ENCODE measurements at places on chromosomes 4 and X.

GRCh38 chrX:13703135-13703534 is 14.2 kb downstream of the RAB9A start:
- no peak for DNase-seq

- no peak for DNase-seq
Measured at GRCh38 chr4:25951390-25951952, 37.5 kb downstream of the SMIM20 start.

- DNase-seq, result no peak
Measured at GRCh38 chr4:62193761-62194160, 993.6 kb downstream of the ADGRL3 start.

DNA sequence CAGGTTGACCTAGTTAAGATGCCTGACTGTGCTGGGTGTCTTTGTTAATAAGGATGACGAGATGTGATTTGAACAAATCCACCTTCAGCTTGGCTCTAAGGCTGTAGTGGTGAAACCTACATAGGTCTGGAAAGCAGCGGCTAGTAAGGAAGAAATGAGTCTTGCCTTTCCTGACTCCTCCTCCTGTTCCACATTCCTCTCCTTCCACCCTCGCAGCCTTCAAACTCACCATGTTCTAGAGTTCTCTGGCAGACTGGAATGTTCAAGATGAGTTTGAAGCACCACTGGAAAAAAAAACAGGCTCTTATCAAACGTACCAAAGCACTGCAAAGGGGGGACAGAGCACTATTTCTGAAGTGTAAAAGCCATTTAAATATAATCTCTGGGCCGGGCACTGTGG is 395.4 kb downstream of the BMPR1B start:
- no peak for DNase-seq

DNA sequence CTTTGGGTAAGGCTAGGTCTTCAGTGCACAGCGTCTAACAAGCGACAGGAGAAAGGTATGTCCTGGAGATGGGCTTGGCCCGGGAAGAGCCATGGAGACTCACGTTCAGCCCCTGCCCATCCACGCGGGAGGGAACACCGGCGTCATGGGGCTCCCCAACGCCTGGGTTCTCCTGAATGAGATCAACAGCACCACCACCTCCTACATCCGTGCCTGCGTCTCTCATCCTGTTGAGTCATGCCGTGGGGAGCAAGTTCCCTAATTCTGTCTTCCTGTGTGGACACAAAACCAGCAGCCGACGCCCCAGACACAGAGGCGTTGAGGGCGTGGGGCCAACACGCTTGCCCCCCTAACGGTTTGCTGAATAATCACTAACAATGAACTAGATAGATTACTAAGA is 20.1 kb upstream of the IL3RA start:
- peak; percentile 31 for DNase-seq

DNA sequence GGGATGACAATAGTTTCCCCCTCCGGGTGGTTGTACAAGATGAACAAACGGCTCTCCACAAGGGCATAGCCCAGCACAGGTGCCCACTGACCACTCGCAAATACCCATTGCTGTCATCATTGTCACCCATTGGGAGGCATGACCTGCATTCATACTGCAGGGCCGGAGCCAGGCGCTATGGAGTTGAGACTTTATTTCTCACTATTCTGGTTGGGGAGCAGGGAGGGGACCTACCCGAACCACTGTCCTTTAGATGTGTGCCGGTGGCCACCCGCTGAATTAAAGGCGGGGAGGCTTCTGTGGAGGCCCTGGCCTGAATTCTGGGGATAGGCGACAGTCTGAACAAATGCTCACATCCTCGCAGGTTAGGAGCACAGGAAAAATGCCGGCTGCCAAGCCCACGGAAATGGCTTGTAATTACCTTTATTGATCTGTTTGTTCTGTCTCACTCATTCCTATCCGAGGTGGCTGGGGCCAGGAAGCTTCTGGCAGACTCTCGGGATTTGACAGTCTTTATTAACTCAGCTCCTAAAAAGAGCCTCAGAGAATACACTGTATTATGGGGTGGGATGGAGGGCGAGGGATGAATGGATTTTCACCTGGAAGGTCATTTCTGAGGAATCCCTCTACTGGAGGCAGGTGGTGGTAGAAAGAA is 125.1 kb upstream of the PSAPL1 start:
- no peak for DNase-seq

GRCh38 chr4:180448306-180448705 is 1794.9 kb upstream of the TENM3 start:
- DNase-seq, result no peak

GRCh38 chr4:10226756-10227155 is 110.2 kb upstream of the WDR1 start:
- no peak for DNase-seq

GRCh38 chr4:100913685-100914084 is 395.9 kb upstream of the EMCN start:
- DNase-seq, result no peak

GRCh38 chrX:154136627-154137161 is 7.3 kb upstream of the OPN1LW start:
- DNase-seq, result peak; percentile 77

GRCh38 chr4:156568041-156568440 is 403.6 kb downstream of the PDGFC start:
- DNase-seq, result no peak

DNA sequence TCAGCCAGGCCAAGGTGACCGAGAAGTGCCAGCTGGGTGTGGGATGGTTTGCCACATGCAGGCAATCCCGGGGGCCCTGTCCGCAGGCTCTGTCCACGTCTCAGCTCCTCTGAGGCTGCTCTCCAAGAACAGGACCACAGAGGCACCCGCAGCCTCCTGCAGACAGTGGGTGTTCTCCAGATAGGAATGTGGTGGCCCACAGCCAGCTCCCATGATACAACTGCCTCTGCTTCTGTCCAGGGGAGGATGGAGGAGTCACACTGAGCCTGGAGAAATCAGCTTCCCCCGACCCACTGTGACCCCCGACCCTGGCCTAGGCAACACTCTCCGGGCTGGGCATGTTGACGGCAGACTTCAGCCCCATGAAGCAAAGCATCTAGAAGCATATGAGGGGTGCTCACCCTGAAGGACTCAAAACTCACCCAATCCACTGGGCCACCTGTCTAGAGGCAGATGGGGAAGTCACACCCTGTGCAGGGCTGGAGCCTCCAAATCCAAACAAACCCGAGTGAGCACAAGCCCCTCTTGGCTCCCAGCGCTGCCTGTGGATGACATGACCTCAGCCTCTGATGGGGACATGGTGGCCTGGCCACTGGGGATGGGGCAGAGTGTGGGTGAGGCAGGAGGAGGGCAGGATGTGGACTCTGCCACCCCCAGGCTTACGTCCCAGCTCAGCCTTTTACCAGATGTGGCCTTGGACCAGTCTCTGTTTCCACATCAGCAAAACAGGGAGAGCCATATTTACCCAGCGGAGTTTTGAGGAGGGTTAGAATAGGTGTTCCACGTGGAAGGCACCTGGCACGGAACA is 102.3 kb downstream of the PSAPL1 start:
- no peak for DNase-seq

DNA sequence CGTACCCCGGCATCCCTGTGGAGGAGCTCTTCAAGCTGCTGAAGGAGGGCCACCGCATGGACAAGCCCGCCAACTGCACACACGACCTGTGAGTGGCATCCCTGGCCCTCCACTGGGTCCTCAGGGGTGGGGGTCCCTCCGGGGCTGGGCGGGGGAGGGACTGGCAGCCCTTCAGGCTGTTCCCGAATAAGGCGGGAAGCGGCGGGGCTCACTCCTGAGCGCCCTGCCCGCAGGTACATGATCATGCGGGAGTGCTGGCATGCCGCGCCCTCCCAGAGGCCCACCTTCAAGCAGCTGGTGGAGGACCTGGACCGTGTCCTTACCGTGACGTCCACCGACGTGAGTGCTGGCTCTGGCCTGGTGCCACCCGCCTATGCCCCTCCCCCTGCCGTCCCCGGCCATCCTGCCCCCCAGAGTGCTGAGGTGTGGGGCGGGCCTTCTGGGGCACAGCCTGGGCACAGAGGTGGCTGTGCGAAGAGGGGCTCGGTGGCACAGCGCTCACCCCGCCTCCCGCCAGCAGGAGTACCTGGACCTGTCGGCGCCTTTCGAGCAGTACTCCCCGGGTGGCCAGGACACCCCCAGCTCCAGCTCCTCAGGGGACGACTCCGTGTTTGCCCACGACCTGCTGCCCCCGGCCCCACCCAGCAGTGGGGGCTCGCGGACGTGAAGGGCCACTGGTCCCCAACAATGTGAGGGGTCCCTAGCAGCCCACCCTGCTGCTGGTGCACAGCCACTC is 13.7 kb downstream of the FGFR3 start:
- DNase-seq, result no peak

DNA sequence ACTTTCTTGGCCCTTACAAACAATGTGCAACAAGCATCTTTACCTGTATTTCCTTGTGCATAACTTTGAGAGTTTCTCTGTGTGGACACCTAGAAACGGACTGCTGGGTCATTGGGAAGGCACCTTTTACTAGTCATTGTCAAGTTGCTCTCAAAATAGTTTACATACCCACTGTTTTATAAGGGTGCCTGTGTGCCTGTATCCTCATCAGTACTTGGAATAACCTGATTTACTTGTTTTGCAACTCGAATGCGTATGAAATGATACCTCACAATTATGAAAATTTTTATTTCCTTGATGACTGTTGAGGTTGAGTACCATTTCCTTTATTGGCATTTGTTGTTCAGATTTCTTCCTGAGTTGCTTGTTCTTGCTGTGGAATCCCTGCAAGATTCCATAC is 150.8 kb downstream of the STIM2 start:
- DNase-seq, result no peak

DNA sequence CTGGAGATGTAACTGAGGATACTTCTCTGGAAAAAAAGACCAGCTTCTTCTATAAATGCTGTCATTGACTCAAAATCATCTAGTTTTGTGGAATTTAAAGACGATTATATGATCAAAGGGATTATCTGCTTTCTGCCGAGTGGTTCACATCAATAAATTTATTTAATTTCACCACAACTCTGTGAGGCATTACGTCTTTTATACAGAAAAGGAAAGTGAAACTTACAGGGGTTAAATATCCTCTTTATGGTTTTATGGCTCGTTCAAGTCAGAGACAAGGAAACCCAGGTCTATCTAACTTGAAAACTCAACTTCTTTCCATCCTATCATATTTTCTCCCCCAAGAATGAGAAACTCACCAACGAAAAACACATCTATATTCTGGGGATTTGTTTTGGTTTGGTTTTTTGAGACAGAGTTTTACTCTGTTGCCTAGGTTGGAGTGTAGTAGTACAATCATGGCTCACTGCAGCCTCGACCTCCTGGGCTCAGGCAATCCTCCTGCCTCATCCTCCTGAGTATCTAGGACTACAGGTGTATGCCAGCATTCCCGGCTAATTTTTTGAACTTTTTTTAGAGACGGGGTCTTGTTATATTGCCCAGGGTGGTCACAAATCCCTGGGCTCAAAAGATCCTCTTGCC is 377.9 kb upstream of the EMCN start:
- no peak for DNase-seq

- DNase-seq, result no peak
Measured at GRCh38 chr4:5249727-5250126, 198.4 kb downstream of the STK32B start.

GRCh38 chr4:99847362-99847976 is 30.8 kb downstream of the DAPP1 start:
- DNase-seq, result no peak

DNA sequence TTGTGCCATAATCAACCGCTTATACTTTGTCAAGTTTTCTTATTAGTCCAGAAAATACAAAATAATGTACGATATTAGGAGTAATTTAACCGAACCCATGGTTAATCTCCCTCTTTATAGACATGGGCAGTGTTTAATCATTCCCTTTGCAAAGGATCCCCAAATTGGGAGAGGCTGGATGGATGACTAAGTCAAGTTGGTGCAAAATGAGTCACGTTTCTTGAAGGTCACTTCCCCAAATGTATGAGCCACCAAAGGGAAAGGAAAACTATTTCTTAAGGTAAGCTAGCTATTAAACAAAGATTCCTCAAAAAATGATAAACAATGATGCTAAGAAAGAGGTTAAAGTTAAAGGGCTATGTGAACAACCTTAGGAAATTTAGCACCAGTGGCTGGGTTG is 17.5 kb downstream of the MAML3 start:
- no peak for DNase-seq

DNA sequence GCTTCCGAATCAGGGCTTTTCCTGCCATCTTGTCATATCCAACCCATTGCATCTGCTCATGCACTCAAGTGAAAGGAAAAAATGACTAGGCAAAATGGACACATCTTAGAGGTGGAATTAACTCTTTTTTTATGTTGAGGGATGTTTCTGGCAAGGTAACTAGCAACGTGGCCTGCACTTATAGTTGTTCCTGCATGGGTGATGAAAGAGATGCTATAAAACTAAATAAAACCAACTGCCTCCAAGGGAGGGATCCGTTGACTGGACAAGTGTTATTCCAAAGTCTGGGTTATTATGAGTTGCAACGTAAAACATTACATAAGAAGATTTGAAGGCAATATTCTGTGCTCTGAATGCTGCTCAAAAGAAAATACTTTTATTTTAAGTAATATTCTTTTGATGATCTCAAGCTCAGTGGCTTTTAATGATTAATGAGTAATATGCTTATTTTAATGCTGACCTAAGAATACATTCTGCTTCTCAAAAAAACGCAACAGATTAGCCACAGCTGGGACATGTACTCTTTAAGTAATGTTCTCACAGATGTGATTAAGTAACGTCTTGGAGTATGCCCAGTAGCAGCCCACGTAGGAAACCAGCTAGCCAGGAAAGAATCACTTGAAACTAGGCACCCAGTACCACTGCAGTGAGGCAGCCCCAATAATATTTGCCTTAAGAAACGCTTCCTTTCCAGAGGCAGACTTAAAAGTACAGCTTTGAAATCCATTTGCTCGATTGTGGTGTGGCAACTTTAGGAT is 27.4 kb downstream of the KLF3 start:
- DNase-seq, result no peak

DNA sequence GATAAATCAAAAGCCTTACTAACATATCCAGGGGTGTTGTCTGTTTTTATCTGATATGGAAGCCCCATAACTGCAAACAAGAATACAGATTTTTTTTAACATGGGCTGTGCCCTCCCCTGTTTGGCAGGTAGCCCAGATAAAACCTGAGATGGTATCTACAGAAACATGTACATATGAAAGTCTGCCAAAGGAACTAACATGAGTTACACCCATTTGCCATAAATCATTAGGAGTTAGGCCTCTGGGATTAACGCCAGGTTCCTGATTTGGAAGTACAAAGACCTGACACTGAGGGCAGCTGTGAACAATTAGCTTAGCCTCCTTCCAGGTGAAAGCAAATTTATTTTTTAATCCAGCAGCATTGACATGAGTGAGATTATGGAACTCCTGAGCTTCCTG is 264.3 kb downstream of the TECRL start:
- no peak for DNase-seq

- peak; percentile 6 for DNase-seq
Measured at GRCh38 chr4:1408418-1408817, 2.2 kb upstream of the NKX1-1 start.

GRCh38 chr4:41538887-41539498 is 1.0 kb downstream of the LIMCH1 start:
- DNase-seq, result no peak

DNA sequence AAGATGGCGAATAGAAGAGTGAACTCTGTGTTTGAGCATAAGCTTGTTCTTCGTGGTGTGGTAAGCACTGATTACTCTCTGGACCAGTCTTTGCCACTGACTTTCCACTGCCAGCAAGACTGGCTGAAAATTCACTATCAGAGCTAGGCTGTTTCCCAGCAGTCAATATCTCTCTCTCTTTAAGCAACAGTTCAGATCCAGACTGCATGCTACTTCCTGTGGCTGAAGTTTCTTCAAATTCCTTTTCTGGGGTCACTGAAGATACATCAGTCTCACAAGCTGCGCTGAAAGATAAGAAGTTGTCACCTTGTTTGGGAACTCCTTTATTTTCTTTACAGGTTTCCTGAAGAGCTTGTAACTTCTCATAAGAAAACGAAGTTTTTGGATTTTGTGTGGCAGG is 54.0 kb upstream of the FAM120C start:
- no peak for DNase-seq
